ENCODE measurements at places on chromosomes 1 and 21. TPM values are rescaled to one million over a fixed set of nuclear protein-coding genes. Genes with fewer than 3 reads are reported as not detected.

CYP4Z1 gene
- not detected for total RNA-seq

CD5L gene
- total RNA-seq = not detected

VTCN1 gene
- total RNA-seq = not detected

RNU1-2 gene
- under 0.01 TPM for total RNA-seq

URB1 gene
- total RNA-seq = 23.1 TPM

PDE9A gene
- total RNA-seq = 0.49 TPM

PLPPR4 gene
- 8.8 TPM for total RNA-seq
